ENCODE measurements at places on chromosomes 4 and X.

GRCh38 chr4:20297261-20297660, 45.6 kb downstream of the SLIT2 start:
- DNase-seq = no peak
- no peaks in the 10 kb centered on the region for H3K27me3 ChIP-seq
- H3K27ac ChIP-seq = no peak overlapping the region

DNA sequence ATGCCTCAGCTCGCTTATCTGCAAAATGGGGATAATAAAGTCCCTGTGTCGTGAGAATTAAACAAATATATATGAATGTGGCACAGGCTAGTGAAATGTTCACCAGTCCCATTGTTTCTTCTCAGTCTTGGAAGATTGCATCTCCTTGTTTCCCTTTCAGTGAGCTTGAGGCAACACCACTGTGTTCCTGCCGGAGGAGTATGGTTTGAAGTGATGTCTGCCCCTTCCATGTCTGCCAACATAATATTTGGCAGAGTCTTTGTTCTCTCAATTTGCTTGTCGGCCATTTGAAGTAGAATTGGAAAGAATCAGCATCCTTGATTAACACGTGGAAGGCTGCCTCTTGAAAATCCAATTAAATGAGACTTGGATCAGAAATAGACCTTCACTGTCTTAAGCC, 1088.5 kb upstream of the INTU start:
- no peaks in the 10 kb centered on the region for H3K27me3 ChIP-seq
- DNase-seq = no peak
- H3K4me3 ChIP-seq = no peak overlapping the region
- no peaks in the 10 kb centered on the region for H3K4me1 ChIP-seq

DNA sequence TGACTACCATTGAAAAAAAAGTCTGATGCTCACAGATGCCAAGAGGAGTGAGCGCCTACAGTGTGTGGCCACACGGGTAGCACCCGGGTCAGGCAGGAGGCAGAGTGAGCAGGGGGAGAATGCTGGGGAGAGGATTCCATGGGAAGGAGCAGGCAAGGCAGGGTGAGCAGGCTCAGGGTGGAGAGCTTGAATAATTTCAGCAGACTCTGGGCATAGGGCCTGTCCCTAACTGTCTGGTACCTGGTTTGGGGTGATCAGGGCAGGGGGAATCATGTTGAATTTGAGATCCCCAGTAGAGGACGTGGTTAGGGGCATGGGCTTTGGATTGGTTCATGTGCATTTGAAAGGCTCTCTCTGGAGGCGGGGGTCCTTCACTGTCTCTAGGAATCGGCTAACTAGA, 51.2 kb upstream of the TLR3 start:
- peaks cover 4% of the 10 kb centered on the region for H3K4me1 ChIP-seq
- DNase-seq = no peak
- no peak overlapping the region for H3K4me3 ChIP-seq
- no peaks in the 10 kb centered on the region for H3K36me3 ChIP-seq

DNA sequence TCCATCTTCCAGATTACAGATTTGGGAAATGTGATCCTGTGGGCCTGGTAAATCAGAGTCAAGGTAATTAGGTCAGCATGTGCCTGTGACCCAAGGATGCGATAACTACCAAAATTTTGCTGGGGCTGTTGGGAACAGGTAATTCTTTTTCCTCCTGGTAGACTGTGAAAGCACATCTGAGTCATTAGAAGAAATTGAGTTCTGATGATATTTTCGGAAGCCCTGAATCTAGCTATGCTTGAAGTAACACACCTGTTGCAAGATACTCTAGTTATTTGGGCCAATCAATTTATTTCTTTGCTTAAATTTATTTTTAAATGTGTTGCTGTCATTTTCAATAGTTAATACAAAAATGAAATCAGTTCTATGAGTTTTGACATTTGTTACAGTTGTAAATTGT, 903.6 kb downstream of the RPA4 start:
- no peak for DNase-seq
- no peaks in the 10 kb centered on the region for H3K36me3 ChIP-seq
- no peaks in the 10 kb centered on the region for H3K27me3 ChIP-seq
- no peaks in the 10 kb centered on the region for H3K4me1 ChIP-seq

- H3K4me1 ChIP-seq = no peaks in the 10 kb centered on the region
- no peaks in the 10 kb centered on the region for H3K27me3 ChIP-seq
- DNase-seq = no peak
Measured at GRCh38 chrX:100871594-100872560, 2.3 kb downstream of the NOX1 start.

- no peaks in the 10 kb centered on the region for H3K4me1 ChIP-seq
- H3K36me3 ChIP-seq = no peaks in the 10 kb centered on the region
- no peak overlapping the region for H3K4me3 ChIP-seq
Measured at GRCh38 chr4:96035727-96036126, 195.8 kb downstream of the PDHA2 start.

GRCh38 chrX:20668550-20668949, 401.8 kb upstream of the RPS6KA3 start:
- H3K36me3 ChIP-seq = no peaks in the 10 kb centered on the region
- H3K27ac ChIP-seq = no peak overlapping the region
- no peaks in the 10 kb centered on the region for H3K27me3 ChIP-seq
- DNase-seq = no peak

GRCh38 chrX:131227608-131228007, 61.5 kb downstream of the IGSF1 start:
- H3K4me3 ChIP-seq = no peak overlapping the region
- H3K4me1 ChIP-seq = no peaks in the 10 kb centered on the region
- no peak overlapping the region for H3K27ac ChIP-seq
- no peaks in the 10 kb centered on the region for H3K27me3 ChIP-seq
- H3K36me3 ChIP-seq = no peaks in the 10 kb centered on the region

DNA sequence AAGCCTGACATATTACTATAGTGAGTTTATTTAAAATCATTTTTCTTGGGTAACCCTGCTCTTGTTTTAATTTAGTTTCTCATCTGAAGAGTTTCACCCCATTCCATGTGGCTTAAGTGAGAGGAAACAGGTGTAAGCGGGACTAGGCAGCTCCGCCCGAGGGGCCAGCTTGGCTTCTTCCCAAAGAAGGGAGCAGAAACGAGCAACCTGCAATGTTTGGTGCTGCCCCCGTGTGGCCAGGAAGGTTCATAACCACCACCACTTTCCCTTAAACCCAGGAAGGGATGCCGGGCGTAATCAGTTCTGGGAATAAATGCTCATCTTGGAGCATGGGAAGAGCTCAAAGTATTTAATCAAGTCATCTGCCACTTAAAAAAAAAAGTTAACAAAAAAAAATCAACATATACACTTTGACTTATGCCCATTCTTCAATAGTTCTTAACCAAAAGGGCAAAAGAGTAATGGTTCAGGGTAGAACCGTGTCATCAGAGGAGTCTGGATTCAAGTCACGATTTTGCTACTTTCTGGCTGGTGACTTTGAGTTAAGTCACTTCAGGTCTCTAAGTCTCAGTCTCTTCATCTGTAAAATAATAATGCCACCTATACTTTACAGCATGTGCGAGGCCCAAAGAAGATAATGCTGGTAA, 147.9 kb downstream of the NSUN7 start:
- DNase-seq = peak; percentile 37
- H3K4me3 ChIP-seq = no peak overlapping the region
- H3K4me1 ChIP-seq = no peaks in the 10 kb centered on the region
- no peak overlapping the region for H3K27ac ChIP-seq
- no peaks in the 10 kb centered on the region for H3K27me3 ChIP-seq
